Left hindlimb (tissue), 1 donor: ENCODE measurements at places on chromosomes 4 and X.
A peak's percentile ranks its signal among the peaks of the same experiment; 100 is the strongest.

DNA sequence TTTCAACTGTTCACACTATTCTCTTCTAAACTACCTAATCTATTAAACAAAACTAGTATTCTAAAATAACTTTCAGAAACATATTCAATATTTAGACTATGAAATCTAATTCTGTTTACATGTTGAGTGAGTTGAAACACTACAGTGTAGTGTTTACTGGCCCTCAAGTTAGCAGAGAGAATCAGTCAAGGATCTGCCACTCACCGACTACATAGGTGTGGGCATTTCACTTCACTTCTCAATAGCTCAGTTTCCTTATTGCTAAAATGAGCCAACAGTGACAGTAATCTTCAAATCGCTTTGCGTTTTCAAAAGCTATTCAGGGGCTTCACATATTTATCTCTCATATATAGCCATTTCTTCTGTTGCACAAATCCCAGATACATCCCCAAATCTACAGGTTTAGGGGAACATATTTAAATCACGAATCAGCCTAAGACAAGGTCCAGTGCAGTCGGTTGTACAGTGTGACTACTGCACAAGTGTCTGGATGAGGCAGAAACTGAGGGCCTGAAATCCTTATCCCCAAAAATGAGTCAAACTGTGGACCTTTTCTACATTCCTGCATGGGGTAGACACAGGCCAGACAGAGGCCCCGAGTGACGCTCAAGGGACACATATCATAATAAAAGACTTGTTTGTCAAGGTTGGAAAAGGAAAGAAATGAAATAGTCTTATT is 129.8 kb downstream of the PPP3CA start:
- DNase-seq = no peak

DNA sequence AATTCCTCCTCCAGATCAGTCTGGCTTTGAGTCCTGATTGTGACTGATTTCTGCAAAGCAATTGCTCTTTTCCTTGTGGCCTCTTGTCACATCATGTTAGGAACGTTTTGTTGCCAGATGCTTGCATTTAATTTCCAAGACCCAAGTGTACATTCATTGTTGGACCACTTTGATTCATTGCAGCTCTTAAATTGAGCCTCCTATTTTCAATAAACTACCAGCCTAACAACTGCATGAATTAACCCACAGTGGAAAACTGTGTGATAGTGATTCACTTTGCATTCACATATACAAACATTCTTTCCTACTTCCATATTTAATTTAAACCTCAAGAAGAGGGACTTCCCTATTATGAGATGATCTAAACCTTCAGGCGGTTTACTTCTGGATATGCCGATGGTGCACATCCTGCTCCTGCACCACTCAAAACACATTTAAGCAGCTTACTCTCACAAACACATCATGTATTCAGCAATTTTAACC is 118.4 kb downstream of the AFF1 start:
- no peak for DNase-seq

GRCh38 chr4:110245577-110245976 is 47.2 kb upstream of the ELOVL6 start:
- no peak for DNase-seq

DNA sequence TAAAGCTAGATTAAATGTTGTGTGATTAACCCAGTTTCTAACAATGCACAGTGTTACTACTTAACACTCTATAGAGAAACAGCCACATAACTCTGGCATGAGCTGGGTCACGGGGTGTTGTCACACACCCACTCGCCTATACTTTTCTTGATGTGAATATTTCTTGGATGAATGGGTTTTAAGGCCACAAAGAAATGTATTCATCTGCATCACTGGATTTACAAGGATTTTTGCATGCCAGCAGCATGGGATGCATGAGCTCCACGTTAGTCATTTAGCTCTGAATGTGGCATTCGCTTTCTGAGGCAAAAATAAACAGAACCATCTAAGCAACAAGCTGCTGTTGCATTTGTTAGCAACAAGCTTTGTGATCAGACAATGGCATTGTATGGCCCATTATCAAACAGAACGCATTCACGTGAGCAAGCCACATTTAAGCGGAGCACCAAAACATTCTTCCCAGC is 89.7 kb downstream of the LRP2BP start:
- DNase-seq = no peak

- no peak for DNase-seq
Observed at GRCh38 chr4:94416335-94416734, 35.4 kb upstream of the PDLIM5 start.

GRCh38 chr4:53682196-53682595 is 90.9 kb upstream of the LNX1 start:
- no peak for DNase-seq

DNA sequence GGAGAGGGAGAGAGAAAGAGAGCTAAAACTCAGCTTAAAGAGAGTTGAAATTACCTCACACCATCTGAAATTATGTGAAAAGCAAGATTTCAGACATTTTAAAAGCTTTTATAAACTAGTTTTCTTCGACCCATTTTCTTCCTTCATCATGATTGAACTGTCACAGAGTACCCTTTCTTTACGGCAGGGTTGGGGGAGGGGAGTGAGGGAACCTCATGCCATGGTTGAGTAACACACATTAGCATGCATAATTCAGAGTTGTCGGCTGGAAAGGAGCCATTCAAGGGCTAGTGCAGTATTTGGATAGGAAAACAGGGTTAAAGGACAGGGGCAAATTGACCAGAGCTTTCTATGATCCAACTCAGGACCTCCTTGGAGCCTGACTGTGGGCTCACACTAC is 46.2 kb downstream of the PCDH19 start:
- DNase-seq = no peak

DNA sequence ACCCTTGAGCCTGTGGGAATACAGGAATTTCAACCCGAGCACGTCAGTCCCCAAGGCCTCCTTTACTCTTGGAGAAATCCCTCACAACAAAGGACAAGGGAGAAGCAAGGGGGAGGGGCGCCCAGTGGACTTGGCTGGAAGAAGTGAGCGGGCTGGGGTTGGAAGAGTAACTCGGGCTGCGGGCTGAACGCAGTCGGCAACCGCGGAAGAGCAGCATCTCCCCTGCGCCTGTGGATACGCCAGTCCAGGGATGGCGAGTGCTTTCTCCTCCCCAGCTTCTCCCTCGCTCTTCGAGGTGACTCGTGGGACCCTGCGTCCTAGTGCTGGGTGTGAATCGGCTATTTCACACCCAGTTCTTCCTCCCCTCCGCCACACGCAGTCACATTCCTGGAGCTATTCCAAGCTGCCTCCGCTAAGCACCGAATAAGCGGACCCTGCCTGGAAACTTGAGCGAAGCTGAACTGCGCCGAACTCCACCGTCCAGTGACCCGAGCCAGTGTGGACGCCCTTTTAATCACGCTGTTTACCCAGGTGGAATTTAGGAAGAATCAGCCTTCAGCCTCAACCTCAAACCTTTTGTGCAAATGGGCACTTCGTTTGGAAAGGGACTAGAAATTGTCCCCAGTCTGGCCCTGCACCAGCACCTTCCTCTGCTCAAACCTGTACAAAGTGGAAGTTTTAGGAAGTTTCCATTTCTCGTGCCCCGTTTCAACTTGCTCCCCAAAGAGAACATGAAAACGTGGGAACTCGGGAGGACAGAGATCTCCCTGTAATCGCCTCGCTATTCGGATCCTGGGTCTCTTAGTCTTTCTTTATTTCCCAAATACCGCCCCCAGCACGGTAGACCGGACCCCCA is 64.3 kb upstream of the WDR17 start:
- DNase-seq = peak; percentile 61

DNA sequence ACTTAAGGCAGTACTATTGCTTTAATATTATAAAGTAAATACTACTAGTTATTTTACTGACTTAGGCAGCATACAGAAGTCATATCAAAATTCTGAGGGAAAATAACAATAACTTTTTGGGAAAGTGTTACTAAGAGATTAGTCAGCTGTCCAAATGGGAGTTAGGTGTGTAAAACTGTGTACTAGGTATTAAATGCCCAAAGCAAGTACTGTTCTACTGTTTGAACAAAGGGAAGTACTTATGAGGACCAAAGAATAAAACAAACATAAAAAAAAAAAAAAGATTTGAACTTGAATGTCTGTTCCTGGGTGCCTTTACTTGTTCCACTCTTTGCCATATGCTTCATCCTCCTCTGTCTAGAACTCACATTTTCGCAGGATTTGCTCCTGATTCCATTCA is 174.4 kb downstream of the MSL3 start:
- DNase-seq = no peak

DNA sequence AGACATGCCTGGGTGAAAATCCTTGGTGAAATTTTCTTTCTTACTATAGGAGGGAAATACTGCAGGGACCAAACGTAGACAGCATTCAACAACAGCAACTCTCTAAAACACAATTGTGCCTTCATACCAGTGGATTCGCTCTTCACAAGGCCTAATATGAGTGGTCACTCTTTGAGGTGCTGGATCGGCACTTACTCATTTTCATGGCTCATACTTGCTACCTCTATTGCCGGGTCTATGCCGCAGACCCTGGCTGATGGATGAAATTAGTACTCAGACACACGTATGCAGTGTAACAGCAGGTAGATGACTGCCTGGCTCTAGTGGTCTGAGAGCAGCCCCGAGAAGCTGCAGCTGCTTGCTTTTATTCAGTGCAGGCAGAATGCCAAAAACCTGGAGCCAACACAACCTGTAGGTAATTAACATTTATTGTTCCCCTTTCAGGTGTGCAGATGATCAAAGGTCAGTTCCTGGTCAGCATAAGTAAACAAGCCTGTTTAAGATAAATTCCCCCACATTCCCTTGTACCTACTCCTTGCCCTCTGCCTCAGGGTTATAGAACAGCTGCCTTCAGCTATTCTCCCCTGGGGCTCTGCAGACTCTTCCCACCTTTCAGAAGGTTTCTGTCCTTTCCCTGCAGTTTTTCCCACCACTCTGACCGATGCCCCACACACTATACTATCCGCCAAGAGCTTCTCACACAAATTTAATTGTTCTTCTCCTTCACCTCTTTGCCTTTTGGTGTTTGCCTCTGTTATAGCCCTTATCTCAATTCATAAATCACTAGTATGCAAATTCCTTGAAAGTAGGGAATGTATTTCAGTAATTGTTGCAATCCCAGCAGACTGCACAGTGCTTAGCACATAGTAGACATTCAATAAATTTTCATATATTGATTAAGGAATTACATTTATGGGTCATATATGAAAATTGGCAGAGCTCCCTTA is 210.0 kb downstream of the SPANXN3 start:
- DNase-seq = no peak

- DNase-seq = peak; percentile 61
Observed at GRCh38 chrX:104565791-104566680, at the start of gene IL1RAPL2. IL1RAPL2 (plus strand) TSS chrX:104566199.

DNA sequence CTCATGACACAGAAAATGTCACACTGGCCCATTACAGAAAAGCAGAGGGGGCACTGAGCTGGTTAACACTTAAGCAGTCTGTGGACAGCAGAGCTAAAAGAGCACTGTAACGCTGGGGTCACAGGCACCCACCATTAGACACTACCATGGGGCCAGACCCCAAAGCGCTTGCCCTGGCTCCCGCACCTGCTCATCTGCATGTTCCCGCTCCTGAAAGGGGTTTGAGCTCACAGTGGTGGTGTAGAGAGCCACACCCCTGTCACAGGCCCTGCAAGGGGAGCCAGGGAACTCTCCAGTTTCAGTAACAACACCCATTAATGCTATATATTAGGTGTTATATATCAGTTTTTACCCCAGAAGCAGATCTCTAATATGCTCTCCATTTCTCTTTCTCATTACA is 187.0 kb downstream of the ANKRD50 start:
- no peak for DNase-seq

GRCh38 chr4:184768296-184768695 is 34.4 kb upstream of the CENPU start:
- DNase-seq = no peak

- peak; percentile 56 for DNase-seq
Observed at GRCh38 chrX:118727686-118728339, 407 bp downstream of the IL13RA1 start.
